ENCODE measurements at places on chromosomes 2 and 18.

DNA sequence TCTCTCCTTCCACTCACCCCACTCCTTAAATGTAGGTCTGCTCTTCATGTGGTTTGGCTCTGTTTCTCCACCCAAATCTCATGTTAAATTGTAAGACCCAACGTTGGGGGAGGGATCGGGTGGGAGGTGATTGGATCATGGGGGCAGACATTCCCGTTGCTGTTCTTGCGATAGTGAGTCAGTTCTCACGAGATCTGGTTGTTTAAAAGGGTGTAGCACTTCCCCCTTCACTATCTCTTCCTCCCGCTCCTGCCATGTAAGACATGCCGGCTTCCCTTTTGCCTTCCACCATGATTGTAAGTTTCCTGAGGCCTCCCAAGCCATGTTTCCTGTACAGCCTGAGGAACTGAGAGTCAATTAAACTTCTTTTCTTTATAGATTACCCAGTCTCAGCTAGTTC is 1044.5 kb upstream of the POU3F3 start:
- no peak for DNase-seq

- no peak for DNase-seq
These were observed 142.5 kb downstream of the FMNL2 start for GRCh38 chr2:152477347-152478092.

GRCh38 chr18:28086670-28087552 is 90.0 kb downstream of the CDH2 start:
- no peak for DNase-seq

DNA sequence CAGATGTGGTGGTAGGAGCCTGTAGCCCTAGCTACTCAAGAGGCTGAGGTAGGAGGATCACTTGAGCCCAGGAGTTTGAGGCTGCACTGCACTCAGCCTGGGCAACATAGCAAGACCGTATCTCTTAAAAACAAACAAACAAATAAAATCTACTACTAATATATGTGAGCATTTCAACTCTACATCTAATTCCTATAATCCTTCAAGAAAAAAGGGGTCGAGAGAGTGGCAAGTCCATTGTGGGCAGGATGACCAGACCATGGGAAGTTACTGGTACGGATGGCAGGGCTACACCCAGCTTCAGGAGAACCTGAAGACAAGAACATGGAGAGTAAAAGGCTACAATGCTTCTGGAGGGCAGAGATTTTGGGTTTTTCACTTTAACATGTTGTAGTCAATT is 24.0 kb downstream of the BUB1 start:
- DNase-seq: no peak

GRCh38 chr2:154437104-154437503 is 261.4 kb upstream of the KCNJ3 start:
- no peak for DNase-seq

GRCh38 chr2:140624200-140624599 is 1506.6 kb downstream of the LRP1B start:
- DNase-seq: no peak

- no peak for DNase-seq
These were observed 5.1 kb downstream of the ACTG2 start for GRCh38 chr2:73897934-73898333.

DNA sequence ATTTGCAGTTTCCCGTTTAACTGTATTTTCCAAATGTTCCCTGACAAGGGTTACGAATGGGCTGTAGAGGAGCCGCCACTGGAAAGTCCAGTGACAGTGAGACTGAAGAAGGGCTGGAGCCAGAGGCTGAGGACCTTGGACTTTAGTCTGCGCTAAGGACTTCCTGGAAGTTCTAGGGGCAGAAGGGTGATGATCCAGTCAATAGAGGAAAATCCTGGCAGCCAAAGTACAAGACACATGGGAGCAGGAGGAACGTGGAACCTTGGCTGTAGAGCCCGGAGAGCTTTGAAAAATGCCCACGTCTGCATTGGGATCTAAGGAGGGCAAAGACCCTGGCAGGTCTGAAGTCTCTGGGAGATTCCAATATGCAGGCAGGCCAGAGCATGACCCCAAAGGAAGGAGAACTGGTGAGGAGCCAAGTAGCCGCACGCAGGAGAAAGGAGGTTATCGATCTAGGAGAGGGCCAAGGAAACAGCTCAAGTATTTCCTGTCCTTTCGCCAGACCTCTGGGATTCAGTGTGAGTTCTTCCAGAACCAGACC is 28.5 kb downstream of the MBP start:
- no peak for DNase-seq

DNA sequence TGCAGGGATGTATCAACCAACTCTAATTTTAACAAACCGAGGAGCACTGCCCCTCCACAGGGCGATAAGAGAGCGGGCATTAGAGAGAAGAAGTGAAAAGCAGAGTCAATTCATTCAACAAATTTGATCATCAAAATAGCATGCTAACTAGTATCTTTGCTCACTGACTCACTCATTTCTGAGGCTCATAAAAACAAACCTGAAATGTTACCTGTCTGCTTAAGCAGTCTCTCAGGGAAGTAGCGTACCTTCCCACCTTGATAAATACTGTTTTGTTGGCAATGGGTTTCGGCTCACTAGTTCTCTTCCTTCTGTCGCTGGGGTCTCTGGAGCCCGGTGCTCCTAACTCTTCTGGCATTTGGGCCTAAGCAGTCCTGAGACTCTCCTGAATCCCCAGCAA is 248.8 kb downstream of the IRS1 start:
- no peak for DNase-seq

- no peak for DNase-seq
These were observed 71.4 kb upstream of the ITGB6 start for GRCh38 chr2:160271171-160272086.

DNA sequence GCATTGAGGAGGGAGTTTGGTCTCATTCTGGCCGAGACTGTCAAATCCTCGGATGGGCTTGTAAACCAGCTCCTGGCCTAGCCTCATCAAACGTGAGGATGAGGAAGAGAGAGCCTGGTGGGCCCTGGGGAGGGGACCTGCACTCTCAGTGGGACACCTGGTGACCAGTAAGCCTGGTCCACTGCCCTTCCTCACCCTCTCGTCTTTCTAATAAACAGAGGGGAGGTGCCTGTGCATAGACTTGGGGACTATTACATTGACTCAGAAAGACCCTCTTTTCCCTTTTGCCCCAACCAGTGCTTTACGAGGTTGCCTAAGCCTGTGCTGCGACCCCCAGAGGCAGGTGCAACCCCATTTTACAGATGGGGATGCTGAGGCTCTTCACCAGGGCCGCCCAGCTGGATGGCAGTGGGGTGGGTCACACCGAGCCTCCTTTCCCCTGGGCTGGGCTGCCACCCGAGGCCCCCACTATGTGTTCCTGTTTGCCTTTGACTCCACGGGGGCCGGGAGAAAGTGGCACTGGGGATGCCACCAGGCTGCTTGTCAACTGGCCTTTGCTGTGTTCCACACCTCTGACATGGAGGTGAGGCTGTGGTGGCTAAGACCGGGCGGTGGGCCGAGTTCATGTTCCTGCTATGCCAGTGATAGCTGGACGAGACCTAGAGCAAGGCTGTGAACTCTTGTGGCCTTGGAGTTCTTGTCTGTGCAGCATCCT is 85.9 kb downstream of the GLI2 start:
- DNase-seq: no peak

DNA sequence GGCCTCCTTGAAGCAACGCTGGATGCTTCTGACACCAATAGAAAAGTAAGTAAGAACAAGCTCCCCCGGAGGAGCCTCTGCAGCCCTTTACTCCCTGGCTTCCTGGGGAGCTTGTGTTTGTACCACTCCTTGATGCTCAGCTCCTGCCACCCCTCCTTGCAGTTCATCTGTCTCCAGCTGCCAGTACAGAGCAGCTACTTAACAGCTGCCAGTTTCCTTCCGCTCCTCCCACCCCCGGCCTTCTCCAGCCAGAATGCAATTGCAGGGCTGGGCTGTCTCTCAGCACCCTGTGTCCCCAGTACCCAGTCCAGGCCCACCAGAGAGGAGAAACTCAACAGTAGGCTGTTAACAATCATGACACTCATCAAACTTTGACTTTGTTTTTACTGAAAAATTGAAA is 109.4 kb downstream of the AOX1 start:
- no peak for DNase-seq

- no peak for DNase-seq
These were observed 50.9 kb upstream of the OTOF start for GRCh38 chr2:26528836-26529235.

GRCh38 chr2:157787364-157787938 is 88.7 kb downstream of the ACVR1 start:
- no peak for DNase-seq

DNA sequence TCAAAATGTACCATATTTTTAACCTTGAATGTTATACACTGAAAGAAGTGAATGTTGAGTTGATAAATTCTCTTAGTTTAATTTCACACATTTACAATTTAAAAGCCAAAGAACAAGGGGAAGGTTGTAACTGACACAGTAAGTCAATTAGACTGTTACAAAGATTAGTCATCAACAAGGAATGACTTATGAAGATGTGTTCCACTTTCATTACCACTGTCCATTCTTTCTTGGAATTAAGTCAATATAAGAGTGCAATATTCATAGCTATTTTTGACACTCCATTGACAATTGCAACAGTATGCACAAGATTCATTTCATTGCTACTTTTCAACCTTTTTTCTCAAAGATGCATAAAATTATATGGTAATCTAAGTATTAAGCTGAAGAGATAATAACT is 291.3 kb downstream of the RIT2 start:
- no peak for DNase-seq

DNA sequence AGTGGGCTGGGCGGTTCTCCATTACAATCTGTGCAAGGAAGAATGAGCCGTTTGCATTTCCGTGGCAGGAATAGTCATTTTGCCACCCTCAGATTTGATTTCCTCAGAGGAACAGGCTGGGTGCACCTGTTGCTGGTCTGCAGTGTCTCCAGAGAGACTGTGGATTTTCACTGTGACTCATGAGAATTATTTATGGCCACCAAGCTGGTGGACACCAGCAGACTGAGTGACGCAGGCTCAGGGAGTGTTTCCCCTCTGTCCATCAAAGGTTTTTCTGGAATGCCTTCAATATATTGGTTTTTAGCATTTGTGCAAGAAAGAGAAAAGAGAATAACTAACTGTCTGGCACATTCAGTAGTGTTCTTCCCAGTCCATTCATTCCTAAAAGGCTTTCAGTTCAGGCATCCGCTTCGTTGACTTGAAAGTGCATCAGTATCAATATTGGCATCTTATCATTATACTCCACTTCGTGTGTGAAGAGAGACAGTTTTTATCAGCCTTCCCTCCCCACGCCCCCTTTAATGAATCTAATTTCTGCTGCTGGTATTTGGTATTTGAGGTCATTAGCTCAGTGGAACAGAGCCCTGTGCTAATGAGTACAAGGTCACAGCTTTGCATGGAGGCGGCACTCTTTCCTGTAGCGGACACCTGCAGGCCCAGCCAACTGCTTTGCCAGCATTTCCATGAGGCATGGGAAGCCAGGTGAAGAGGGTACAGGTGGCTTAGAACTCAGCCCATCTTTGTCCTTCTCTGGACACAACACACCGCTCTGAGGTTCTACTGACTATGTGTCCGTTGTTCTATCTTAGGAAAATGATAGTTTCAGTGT is 39.9 kb downstream of the PRKCE start:
- no peak for DNase-seq

DNA sequence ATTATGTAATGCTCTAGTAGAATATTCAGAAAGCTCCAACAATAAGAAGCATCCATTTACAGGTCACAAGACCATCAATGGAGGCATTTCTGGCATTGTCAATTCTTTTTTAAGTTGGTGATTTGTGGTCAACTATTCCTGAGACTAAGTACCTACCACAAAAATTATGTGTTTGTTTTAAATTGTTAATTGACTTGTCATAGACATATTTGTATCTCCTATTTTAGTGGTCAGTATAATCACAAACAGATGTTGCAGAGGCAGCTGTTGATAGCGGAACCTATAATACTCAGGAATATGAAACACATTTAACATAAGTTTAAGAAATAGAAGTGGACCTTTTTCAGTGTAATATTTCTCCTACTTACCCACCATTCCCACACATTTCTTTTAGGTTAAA is 430.1 kb downstream of the CCDC85A start:
- DNase-seq: no peak

DNA sequence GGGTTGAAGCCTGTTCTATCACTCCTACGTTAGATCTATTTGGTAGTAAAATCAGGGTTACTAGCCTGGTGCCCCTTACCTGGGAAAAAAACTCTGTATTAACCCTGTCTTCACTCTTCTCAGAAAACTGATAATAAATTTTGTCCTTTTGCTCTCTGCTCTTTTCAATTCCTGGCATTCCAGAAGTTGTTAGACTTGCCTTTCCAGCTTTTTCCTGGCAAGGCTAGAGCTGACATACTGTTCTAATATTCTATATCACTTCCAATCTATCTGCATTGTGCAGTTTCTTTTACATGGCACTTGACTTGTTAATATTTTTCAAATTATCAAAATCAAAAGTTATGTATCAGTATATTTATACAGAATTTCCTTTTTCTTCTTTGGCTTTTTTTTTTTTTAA is 162.2 kb downstream of the FIGN start:
- DNase-seq: no peak

DNA sequence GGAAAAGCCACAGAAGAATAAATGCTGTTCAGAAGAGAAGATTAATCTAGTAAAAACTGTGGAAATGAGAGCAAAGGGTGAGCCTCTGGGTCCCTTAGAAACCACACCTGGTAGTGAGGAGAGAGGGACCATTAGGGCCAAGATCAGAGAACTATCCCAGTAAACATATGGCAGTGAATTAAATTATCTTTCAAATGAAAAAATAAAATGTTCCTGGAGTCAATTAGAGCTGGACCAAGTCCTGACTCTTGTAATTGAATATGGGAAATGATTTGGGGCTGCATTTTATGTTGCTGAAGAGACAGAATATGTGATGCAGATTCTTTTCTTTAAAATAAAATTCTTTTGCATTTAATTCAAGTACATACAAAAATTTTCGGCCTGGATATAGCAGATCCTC is 62.2 kb upstream of the PAX3 start:
- no peak for DNase-seq

DNA sequence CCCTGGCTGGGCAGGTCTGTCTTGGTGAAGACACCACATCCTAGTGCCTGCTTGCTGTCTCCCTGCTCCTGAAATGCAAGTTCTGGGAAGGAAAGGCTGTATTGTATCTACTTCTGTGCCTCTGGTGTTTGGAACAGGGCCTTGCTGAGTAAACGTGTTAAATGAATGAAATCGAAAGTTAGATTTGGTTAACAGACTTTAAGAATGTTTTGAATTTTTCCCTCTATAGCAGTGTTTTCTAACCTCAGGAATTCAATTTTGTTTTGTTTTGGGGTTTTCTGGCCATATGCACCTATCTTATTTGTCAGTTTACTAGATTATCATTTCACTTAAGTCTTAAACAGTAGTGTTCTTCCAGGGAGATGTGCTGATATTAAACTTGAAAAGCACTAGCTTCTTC is 20.7 kb downstream of the FARP2 start:
- no peak for DNase-seq

DNA sequence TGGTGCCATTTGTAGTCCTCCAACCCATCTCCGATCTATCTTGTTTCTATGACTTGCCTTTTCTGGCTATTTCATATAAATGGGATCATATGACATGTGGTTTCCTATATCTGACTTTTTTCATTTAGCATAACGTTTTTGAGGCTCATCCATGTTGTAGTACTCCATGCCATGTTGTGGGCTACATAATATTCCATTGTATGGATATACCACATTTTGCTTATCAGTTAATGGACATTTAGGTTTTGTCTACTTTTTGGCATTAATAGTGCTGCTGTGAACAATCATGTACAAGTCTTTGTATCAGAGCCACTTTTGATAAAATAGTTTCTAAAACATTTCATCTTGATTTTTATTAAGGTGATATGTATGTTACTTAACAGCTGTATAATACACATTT is 7.4 kb downstream of the CEBPZOS start:
- DNase-seq: no peak
